Stimulated activated naive CD8-positive, alpha-beta T cell treated with anti-CD3 and anti-CD28 coated beads, Interleukin-15, Interleukin-2, amounts not matched to agents 100 U/mL and 50 U/mL, for 24 hours (primary cell): ENCODE measurements at places on chromosomes 13 and 19.
A peak's percentile ranks its signal among the peaks of the same experiment; 100 is the strongest.

DNA sequence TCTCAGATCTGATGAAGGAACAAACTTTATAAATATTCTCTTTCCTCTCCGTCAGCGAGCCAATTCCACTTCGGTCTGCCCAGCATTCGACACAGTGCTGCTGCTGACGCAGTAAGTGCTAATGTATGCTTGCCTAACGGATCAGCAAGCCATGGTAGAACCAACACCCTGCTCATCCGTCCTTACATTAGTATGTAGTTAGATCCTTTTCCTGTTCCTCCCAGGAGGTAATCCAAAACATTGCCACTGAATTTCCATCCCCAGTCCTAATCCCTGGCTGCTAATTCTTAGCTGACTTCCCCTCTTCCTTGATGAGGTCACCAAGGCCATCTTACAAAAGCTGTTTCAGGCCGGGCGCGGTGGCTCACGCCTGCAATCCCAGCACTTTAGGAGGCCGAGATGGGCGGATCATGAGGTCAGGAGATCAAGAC lies 88.0 kb downstream of the STARD13 start:
- no peak for DNase-seq

DNA sequence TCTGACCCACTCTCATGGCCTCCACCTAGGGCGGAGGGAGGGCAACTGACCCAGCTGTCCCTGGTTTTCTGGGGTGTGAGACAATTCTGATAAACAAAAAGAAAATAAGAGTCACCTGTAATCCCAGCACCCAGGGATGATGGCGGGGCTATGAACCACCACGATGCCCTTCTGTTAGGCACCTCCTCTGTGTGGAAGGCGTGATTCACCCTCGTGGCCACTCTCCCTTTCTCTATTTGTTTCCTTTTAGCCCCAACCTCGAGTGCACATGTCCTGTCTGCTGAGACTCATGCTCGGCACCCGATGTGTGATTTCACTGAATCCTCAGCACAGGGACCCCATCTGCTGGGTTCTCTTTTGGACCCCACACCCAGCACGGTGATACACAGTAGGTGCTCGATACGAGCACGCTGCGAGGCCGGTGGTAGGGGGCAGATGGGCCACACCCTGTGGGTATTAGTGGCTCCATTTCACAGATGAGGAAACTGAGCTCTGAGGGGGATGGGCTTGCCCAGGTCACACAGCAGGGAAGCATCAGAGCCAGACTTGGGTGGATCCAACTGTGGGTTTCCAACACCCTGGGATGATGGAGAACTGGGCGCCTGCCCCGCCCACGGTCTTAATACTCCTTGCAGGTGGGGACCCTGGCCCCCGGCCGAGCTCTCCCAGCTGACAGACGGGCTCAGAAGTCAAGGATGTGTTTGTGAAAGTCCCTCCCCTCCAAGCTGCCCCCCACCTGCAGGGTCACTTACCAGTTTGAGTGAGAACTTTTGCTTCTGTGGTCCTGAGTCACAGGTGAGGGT lies 24.9 kb downstream of the VRK3 start:
- peak; percentile 31 for DNase-seq

GRCh38 chr13:26022538-26023292 lies 29.1 kb downstream of the SHISA2 start:
- no peak for DNase-seq

DNA sequence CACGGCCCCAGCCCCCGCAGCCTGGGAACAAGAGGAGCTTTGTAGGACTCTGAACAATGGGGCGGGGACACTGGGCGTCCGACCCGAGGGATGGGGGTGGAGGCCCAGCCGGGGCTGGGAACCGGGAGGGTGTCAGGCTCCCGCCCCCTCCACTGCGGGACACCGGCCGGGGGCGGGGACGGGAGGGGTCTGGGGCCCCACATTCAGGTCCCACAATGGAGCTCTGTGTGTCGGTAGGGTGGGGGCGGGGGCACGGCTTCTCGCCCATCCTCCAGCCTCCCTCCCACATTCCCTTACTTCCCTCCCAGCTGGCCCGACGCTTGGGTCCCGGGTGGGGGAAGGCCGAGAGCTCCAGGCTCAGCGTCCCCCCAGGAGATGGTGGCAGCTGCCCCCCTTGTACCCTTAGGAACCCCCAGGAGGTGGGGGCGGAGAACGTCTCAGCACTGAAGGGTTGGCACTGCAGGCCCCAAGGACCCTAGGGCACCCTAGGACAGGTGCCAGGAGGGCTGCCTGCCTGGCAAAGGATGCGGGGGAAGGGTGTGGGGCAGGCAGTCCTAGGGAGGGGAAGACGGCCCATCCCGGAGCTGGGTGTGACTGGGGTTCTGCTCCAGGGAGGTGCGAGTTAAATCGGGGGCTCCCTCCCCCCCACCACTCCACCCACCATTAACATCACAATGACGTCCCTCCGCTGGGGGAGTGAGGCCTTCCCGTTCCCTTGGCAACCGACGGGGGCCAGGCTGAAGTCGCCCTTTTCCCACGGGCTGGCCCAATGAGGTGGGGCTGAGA lies 5.3 kb downstream of the TTYH1 start:
- no peak for DNase-seq

DNA sequence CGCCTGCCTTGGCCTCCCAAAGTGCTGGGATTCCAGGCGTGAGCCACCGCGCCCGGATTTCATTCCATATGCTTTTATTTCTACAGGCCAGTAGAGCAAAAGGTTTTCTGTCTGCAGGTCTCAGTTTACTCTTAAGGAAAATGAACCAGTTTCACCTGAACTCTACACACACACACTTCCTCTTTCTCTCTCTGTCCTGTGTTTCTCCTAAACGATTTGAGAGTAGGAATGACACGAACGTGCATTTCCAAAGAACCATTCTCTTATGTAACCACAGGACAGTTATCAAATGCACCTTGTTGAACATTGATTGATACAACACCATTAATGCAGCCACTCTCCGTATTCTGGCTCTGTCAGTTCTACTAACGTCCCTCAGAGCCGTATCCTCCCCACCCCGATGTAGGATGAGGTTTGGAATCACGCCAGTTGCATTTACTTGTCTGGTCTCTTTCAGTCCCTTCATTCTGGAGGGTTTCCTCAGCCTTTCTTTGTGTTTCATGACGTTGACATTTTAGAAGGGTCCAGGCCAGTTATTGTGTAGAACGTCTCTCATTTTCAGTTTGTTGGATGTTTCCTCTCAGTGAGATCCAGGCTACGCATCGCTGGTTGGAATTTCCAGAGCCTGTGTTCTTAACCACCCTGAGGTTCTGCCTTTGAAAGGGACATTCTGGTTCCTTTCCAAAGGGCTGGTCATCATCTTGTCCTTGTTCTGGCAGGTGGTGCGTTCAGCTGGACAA lies 36.0 kb downstream of the BICRA start:
- DNase-seq: no peak

- no peak for DNase-seq
Measured at GRCh38 chr19:45500918-45501729, 2.9 kb downstream of the PPM1N start.

DNA sequence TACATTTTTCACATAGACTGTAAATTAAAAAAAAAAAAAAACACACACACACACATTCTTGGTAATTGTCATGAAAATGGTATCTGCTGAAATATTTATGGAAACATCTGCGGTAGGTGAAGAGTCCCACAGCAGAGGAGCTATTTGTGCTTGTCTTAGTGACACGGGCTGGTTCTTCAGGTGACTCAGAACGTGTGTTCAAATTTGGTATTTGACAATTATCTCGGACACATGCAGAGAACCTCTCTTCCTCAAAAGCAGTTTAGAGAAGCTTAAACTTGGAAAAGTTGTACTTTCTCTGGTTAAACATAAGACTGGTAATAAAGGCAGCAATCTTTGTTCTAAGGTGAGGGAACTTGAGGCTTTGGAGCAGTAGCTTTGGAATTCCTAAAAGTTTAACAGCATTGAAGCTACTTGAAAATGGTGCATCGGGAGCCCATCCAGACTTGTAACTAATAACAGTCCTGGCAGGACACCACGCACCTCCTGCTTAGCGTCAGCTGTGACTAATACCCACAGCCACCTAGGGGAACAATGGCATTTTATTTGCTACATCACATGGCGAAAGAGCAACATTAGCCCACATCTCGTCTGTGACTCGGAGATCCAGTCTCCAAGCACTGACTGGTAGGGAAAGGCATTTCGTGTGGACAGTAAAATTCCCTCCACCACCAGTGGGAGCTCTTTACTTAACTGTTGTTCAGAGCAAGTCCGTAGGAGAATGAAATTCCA lies 1505.1 kb upstream of the SLC10A2 start:
- DNase-seq: peak; percentile 4

GRCh38 chr13:18953139-18953930 lies 228.3 kb downstream of the TUBA3C start:
- no peak for DNase-seq

DNA sequence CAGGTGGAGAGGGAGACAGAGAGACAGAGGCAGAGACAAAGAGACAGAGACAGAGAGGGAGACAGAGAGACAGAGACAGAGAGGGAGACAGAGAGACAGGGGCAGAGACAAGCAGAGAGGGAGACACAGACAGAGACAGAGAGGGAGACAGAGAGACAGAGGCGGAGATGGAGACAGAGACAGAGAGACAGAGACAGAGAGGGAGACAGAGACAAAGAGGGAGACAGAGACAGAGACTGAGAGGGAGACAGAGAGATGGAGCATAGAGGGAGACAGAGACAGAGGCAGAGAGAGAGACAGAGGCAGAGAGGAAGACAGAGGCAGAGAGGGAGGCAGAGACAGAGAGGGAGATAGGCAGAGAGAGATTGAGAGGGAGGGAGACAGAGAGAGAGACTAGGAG lies 29.3 kb downstream of the SBNO2 start:
- DNase-seq: no peak

- DNase-seq: no peak
Measured at GRCh38 chr19:32168606-32169005, 176.8 kb upstream of the ZNF507 start.

GRCh38 chr13:113448545-113448884 lies 4.8 kb downstream of the ADPRHL1 start:
- no peak for DNase-seq

- peak; percentile 72 for DNase-seq
Measured at GRCh38 chr19:41795031-41795461, 1.3 kb upstream of the CEACAM3 start.

- no peak for DNase-seq
Measured at GRCh38 chr19:35120492-35120891, 4.9 kb downstream of the FXYD3 start.

GRCh38 chr13:36369268-36370107 lies 23.3 kb upstream of the SPART start:
- DNase-seq: no peak
